ENCODE measurements at places on chromosomes 12 and 14. TPM values are rescaled to one million over a fixed set of nuclear protein-coding genes. Genes with fewer than 3 reads are reported as not detected.
A peak's percentile ranks its signal among the peaks of the same experiment; 100 is the strongest.

GRCh38 chr12:5439788-5440300 lies 7.9 kb downstream of the NTF3 start:
- no peak for DNase-seq

- DNase-seq: no peak
Measured at GRCh38 chr12:93689076-93689834, 12.1 kb downstream of the CRADD start.

DNA sequence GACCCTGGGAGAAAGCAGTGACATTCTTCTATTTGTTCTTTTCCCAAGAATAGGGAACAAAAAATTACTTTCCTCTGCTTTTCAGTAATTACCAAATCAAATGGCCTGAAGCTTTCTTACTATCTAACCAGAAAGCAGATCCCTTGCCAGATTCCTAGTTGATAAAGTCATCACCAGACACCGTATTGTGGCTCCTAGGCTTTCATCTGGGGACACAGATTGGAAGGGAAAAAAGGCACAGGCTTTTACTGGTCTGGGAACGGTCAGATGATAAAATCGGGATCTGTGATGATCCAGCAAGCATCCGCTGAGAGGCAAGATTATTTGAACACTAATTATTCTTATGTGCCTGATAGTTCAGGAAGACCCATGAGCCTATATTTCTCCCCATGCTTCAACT lies 79.1 kb upstream of the BCL2L14 start:
- no peak for DNase-seq

- no peak for DNase-seq
Measured at GRCh38 chr12:46779063-46779462, 46.7 kb downstream of the SLC38A4 start.

DNA sequence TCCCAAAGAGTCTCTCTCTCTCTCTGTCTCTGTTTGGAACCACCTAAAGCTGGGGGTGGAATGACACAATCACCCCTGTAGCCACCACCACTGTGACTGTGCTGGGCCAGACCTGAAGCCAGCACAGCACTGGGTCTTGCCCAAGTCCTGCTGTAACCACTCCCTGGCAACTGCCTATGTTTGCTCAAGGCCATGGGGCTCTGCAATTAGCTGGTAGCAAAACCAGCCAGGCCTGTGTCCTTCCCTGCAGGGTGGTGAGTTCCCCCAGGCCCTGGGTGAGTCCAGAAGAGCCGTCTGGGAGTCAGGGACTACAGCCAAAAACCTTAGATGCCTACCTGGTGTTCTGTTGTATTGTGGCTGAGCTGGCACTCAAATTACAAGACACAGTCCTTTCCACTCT lies 50.8 kb downstream of the DGLUCY start:
- no peak for DNase-seq

DNA sequence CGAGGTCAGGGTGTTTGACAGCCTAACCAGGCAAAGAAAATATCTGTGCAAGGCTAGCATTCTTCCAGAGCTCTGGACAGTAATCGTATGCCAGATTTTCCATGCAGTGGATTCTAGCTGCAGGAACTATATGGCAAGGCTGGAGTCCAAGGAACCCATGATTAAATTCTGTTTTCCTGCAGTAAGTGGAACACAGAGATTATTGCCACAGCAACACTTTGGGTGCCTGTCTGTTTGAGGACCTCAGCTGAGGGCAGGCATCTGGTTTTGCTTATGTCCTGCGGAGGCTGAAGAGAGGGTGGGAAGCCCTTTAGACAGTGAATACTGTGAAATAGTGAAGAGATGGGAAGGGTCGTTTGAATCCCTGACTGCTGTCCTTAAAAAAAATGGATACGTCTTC lies 104.4 kb downstream of the DAD1 start:
- DNase-seq: no peak

GRCh38 chr12:59403259-59403932 lies 192.4 kb upstream of the SLC16A7 start:
- DNase-seq: no peak

GRCh38 chr12:42589465-42590329 lies at the start of gene PRICKLE1:
PRICKLE1 (minus strand) TSS chr12:42589746; CDS start chr12:42472516, 117,230 bp downstream.
- DNase-seq: peak; percentile 70

DNA sequence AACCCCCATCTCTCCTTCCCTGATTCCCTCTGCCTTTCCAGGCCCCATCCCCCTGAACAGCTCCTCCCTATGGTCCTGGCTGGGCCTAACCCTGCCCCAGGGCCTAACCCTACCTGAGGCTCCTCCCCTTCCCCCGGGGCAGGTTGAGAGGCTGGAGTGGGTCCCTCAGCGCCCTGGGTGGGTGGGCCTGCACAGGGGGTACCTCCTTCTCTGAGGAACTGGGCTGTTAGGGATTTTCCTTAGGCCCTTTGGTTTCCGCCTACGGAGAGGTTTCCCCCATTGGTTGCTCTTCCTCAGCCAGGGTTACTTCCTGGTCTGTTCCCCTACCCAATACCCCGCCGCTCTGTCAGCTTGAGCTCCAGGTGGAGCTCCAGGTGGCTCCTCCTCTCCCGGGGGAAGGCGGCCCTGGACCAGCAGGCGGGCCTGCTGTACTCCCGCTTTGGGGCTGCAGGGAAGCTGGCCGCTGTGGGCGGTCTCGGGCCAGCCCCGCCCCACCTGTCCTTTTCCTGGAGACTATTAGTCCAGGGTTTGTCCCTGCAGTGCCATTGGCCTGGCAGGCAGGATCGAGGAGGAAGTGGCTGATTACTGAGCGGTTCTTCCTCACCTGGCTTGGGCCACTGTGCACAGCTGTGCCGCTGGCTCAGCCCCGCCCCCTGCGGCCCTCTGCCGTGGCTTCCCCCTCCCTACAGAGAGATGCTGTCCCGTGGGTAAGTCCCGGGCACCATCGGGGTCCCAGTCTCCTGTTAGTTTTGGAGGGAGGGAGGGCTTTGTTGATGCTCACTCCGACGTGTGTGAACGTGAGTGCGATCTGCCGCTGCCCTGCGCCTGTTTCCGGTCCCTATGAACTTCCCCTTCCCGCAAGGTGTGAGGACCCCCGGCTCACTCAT lies 2.5 kb downstream of the C12orf57 start:
- DNase-seq: no peak

GRCh38 chr12:99386907-99387306 lies 260.6 kb upstream of the GARIN6 start:
- no peak for DNase-seq

- DNase-seq: no peak
Measured at GRCh38 chr14:90857866-90858265, 41.6 kb upstream of the TTC7B start.

DNA sequence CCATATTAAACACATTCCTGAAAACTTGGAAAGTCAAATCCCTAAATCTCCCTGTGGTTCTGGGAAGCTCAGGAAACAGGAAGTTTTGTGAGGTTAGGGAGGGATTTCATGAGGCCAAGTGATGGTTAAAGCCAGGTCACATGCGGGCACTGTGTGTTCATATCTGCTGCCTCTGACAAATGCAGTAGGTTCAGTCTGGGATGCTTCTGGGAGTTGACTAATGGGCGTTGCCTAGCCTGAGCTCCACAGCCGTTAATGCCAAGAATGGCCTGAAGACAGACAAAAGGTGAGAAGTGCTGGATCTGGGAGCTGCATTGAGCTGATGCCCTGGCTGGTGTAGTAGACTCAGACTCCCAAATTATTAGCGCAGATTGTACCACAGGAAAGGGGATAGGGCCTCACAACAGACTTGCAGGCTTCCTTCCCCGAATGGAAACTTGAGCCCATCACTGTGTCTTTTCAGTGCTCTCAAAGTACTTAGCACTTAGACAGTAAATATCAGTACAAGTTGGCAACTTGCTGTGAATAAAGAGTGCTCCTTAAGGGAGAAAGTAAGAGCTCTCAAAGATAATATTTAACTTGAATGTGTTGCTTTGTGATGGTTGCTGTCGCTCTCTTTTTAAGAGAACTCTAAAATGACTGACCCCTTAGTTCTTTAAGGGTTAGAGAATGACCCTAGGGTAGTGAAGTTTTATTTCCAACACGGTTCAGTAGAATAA lies 17.3 kb downstream of the GSG1 start:
- no peak for DNase-seq

DNA sequence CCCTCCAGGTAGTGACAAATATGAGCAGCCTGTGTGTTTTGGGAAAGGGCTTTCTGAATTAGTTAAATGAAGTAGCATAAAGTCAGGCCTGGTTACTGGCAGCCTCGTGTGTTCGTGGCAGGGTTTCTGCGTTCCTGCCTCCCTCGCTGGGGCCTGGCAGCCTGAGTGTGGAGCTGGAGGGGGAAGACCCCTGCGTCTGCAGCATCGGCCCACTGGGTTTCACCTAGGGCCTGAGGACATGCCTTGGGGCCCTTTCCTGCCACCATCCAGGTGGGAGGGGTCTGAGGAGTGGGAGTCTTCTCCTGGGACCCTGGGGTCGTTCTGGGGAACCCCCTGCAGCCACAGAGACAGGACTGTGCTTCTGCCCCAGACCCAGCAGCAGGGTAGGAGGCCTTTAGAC lies 20.4 kb upstream of the AMN start:
- no peak for DNase-seq

DNA sequence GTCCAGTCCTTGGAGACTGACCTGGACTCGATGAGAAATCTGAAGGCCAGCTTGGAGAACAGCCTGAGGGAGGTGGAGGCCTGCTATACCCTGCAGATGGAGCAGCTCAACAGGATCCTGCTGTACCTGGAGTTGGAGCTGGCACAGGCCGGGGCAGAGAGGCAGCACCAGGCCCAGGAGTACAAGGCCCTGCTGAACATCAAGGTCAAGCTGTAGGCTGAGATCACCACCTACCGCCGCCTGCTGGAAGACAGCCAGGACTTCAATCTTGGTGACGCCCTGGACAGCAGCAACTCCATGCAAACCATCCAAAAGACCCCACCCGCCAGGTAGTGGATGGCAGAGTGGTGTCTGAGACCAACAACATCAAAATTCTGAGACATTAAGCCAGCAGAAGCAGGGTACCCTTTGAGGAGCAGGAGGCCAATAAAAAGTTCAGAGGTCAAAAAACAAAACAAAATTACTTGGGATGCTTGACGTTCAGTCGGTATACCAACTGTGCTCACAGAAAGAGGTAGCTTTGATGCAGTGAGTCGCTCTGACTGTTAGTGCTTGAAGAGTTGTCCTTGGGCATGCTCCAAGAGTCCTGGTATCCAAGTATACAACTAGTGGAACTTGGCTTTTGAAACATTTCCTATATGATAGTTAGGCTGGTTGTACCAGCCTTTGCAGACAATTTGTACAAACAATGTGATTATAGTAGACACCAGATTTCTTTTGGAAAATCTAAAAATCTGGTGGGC lies 4.8 kb downstream of the MED6 start:
- DNase-seq: no peak

GRCh38 chr14:71137536-71138447 lies 230.5 kb downstream of the PCNX1 start:
- DNase-seq: peak; percentile 17

- no peak for DNase-seq
Measured at GRCh38 chr14:75438486-75439080, 10.8 kb downstream of the JDP2 start.

DNA sequence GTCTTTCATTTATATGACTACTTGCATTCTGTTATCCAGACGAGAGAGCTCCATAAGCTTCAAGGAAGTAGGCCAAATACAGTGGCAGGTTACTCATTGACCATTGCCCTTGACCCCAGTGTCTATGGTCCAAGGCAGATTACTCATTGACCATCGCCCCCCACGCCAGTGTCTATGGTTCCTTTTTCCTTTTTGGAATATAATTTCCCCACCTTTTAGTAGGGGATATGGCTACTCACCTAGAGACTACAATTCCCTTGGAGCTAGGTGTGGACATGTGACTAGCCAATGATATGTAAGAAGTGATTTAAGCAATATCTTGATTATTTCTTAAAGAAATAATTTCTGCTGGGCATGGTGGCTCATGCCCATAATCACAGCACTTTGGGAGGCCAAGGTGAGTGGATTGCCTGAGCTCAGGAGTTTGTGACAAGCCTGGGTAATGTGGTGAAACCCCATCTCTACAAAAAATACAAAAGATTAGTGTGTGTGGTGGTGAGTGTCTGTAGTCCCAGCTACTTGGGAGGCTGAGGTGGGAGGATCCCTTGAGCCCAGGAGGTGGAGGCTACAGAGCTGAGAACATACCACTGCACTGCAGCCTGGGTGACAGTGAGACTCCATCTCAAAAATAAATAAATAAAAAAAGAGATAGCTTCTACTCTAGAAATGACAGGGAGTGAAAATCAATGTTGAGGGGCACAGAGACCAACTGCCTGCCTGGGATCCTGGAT lies 32.6 kb downstream of the SIX4 start:
- DNase-seq: no peak

DNA sequence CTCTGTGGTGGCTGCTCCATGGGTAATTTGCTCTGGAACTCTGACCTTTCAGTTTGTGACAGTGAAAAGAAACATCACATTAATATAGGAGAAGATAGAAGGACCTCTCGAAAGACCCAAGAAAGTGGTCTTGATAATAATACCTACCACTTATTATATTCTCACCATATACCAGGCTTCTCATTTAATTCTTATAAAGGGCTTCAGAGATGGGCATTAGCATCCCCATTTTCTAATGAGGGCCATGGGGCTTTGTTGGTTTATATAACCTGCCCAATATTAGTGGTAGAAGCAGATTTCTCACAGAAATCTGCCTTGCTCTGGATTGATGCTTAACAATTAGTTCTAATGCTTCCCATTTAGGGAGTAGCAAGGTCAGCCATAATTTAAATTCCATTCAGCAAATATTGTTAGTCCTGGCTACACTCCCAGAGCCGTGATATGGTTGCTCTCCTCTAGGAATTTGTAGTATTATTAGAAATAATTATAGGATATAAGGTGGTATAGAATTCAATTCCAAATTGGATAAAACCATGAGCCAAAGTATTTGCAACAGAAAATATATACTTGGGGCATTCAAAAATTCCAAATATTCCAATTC lies 7.4 kb upstream of the AMIGO2 start:
- DNase-seq: no peak

Gene TAS2R46
- 0.48 TPM for total RNA-seq

Gene RFLNA
- total RNA-seq: 6.4 TPM

Gene NANOG
- total RNA-seq: 229 TPM

Gene CFAP73
- total RNA-seq: not detected

Gene ACOT4
- total RNA-seq: 0.80 TPM

Gene OTOGL
- total RNA-seq: 0.31 TPM

Gene FSCB
- not detected for total RNA-seq

Gene CLEC1A
- not detected for total RNA-seq

Gene RAD51AP1
- 42.4 TPM for total RNA-seq

Gene ZDHHC17
- total RNA-seq: 32.1 TPM

Gene PLEKHD1
- 0.48 TPM for total RNA-seq

Gene AICDA
- total RNA-seq: not detected

Gene METTL25
- total RNA-seq: 8.3 TPM

Gene TTC6
- not detected for total RNA-seq

Gene DCP1B
- total RNA-seq: 14.8 TPM

Gene VRTN
- 148 TPM for total RNA-seq

Gene COX8C
- total RNA-seq: not detected

Gene HSPA2
- 91.1 TPM for total RNA-seq

Gene BDKRB1
- not detected for total RNA-seq
